WTC11 (cell line): ENCODE measurements at places on chromosomes 6 and 20. TPM values are rescaled to one million over a fixed set of nuclear protein-coding genes. Genes with fewer than 3 reads are reported as not detected.

- H3K27me3 ChIP-seq: peaks cover 17% of the 10 kb centered on the region
- no peak overlapping the region for H3K27ac ChIP-seq
- no peaks in the 10 kb centered on the region for H3K36me3 ChIP-seq
- DNase-seq: no peak
- no peak overlapping the region; the same call in 1 of the 2 replicates for H3K4me3 ChIP-seq
Observed at GRCh38 chr6:168884050-168884645, 369.5 kb downstream of the THBS2 start.

- H3K27me3 ChIP-seq: peaks cover 47% of the 10 kb centered on the region
- DNase-seq: no peak
- H3K4me1 ChIP-seq: peaks cover 20% of the 10 kb centered on the region
- H3K36me3 ChIP-seq: no peaks in the 10 kb centered on the region
- no peak overlapping the region for H3K4me3 ChIP-seq
Observed at GRCh38 chr6:132404330-132404729, 3.1 kb upstream of the MOXD1 start.

- peaks cover 56% of the 10 kb centered on the region for H3K4me1 ChIP-seq
- no peaks in the 10 kb centered on the region for H3K36me3 ChIP-seq
- peak overlapping the region; percentile 69 for H3K27ac ChIP-seq
- no peaks in the 10 kb centered on the region for H3K27me3 ChIP-seq
- peak; percentile 53 for DNase-seq
Observed at GRCh38 chr6:107600121-107600520, 110.2 kb downstream of the SOBP start.

DNA sequence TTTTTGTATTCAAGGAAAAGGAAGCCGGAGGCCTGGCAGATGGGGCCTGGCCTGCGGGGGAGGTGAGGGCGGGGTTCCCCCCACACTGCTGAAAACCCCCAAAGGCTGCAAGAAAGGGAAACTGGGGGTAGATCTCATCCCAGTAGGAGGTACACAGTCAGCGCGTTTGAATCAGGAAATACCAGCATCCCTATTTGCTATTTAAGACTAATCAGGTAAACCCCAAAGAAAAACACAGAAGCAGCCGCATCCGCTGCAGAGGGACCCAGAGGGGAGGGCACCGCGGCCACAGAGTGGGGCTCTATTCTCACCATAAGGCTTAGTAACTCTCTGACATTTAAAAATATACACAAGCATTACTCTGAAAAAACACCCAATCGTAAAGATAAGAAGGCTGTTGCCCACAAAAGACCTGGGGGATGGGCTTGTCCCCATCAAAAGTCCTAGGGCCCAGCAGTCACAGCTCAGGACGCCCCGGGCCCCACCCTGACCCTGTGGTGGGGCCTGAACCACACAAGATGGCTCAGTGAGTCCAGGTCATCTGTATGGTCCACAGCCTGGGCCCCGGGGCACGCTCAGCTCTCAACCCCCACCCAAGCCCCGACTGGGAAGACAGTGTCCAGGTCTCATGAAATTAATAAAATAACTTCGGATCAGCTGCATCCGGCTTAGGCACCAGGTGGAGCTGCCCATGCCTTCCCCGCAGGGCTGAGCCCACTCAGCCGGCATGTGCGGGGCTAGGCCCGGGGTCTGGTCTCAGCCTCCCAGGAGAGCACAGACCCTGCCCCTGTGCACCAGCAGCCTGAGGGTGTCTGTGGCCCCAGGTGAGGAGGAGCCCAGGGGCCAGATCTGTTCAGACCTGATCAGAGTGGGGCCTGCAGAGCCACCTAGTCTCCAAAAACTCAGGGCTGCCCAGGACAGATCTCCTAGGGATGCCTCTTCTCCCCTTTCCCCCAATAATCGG lies 31.0 kb downstream of the KCNQ2 start:
- H3K4me3 ChIP-seq: no peak overlapping the region
- DNase-seq: no peak
- H3K4me1 ChIP-seq: no peaks in the 10 kb centered on the region
- no peak overlapping the region for H3K27ac ChIP-seq
- no peaks in the 10 kb centered on the region for H3K27me3 ChIP-seq
- H3K36me3 ChIP-seq: peaks cover 7% of the 10 kb centered on the region

GRCh38 chr6:143332153-143332845 lies 118.2 kb downstream of the ADAT2 start:
- no peak overlapping the region for H3K4me3 ChIP-seq
- DNase-seq: no peak
- H3K4me1 ChIP-seq: peaks cover 10% of the 10 kb centered on the region
- H3K27ac ChIP-seq: no peak overlapping the region
- H3K36me3 ChIP-seq: no peaks in the 10 kb centered on the region
- no peaks in the 10 kb centered on the region for H3K27me3 ChIP-seq

The DHX16 gene
- total RNA-seq: 27.3 to 32.2 TPM (median 30.6 TPM) in 3 replicates

The CLVS2 gene
- total RNA-seq: 0.46 to 0.90 TPM (median 0.60 TPM) in 3 replicates
